CD4-positive, alpha-beta T cell treated with Interleukin-2 at 100 ng/mL for 4 hours (primary cell): ENCODE measurements at places on chromosomes 7 and 10.

GRCh38 chr10:133247681-133248333 is 10.2 kb downstream of the VENTX start:
- DNase-seq = no peak

DNA sequence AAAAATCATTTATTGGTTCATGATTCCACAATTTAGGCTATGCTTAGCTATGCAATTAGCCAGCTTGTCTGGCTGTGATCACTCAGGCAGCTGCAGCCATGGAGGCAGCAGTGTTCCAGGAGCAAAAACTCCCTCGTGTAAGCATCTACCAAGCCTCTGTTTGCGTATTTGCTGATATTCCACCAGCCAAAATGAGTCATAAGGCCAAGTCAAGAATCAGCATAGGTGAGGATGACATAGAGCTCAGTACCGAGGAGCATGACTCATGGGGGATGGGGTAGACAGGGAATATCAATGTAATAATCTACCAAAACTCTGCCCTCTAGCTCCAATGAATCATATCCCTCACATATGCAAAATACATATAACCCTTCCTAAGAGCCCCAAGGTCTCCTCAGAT is 63.3 kb downstream of the IMMP2L start:
- peak; percentile 2 for DNase-seq

DNA sequence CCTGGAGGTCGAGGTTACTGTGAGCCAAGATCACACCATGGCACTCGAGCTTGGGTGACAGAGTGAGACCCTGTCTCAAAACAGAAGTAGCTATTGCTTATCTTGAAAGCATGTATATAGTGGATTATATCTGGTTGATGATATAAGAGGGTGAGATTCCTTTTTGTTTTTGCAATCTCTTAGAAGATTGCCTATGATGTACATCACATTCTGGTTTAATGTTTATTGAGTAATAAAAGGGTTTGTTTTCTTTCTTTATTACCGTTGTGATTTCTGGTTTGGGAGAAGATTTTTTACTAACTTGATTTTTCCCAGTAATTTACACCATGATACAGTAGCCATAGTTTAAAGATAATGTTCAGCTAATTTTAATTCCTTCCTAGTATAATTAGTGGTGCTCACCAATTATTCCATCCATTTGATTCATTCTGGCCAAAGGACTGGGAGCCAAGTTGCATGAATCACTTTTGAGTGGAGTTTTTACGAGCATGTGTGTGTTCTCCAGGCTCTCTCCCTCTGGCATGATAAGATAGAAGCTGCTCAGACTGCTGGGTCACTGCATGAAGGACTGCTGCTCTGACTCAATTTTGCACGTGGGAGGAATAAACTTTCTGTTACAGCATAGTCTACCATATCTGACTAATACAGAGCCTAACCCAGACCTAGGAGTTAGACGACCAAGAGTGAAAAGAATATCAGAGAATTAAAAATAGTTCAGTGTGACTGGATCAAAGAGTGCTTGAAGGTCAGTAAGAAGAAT is 13.5 kb upstream of the TSPAN13 start:
- DNase-seq = no peak

DNA sequence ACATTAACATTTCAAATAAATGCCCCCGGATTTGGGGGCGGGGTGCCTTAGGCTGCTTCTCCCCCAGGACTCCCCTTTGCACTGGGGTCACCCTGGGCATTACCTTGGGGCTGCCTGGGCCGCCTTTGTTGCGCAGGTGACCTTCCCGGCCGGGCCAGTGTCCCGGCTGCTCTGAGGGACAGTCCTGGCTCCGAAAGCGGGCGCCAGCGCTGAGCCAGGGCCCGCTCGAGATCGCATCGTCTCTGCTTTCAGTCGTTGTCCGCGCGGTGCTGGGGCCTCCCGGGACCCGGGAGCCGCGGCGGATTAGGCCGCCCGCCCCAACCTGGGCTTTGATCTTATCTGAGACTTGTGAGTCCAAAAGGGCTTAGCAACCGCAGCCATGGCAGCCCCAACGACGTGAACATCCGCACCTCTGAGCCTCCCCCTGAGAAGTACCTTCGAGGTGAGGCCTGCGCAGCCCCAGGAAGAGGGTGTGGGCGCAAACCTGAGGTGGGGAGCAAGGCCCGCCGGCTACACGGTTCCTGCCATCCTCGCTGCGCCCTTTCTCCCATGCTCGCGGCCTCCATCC is 14.8 kb upstream of the WAPL start:
- peak; percentile 44 for DNase-seq

DNA sequence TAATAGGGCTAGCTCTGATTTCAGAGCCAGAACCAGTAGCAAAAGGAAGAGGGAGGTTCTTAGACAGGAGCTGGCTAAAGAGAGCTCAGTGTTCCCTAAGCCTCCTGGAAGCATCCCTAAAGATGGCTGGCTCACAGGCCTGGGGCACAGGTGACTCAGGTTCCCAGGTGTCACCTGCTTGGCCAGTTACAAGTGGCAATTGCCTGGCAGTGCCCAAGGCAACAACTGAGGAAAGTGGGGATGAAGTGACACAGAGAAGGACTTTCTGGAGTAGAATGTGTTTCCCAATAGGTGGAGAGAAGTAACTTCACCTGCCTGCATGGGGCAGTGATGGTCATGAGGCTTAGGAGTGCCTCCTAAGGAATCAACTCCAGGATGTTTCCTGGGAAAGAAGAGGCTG is 66.5 kb upstream of the EEPD1 start:
- DNase-seq = no peak

DNA sequence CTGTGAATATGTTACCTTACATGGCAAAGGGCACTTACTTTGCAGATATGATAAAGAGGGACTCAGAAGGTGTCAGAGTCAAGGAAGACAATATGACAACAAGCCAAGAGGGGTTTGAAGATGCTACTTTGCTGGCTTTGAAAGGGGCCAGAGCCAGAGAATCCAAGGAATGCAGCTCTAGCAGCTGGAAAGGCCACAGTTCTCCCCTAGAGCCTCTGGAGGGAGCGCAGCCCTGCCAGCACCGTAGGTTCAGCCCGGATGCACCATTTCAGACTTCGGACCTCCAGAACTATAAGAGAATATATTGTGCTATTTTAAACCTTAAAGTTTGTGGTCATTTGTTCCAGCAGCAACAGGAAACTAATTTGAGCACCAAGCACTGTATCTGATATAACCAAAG is 32.9 kb upstream of the WDR11 start:
- no peak for DNase-seq

- DNase-seq = no peak
These were observed 47.0 kb downstream of the PFKFB3 start for GRCh38 chr10:6249698-6250097.

DNA sequence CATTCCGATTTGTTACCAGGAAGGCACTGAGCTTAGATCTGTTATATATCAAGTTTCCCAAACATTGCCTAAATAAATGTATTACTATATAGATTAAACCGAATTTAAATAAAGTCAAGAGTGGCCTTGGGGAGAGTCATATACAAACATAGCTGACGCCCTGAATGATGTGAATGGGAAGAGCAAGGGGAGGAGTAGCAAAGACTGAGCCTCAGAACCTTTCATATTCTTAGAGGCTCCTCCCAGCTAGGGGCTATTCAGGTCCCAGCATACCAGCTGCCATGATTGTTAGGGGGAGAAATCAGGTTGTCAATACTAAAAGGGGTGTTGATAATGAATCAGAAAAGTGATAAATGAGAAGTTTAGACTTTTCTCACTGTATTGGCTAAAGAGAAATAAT is 64.7 kb upstream of the ITGB1 start:
- DNase-seq = no peak

- DNase-seq = no peak
These were observed 760 bp upstream of the KCTD7 start for GRCh38 chr7:66627881-66628360.

- no peak for DNase-seq
These were observed 124.9 kb downstream of the ANLN start for GRCh38 chr7:36514289-36515243.

DNA sequence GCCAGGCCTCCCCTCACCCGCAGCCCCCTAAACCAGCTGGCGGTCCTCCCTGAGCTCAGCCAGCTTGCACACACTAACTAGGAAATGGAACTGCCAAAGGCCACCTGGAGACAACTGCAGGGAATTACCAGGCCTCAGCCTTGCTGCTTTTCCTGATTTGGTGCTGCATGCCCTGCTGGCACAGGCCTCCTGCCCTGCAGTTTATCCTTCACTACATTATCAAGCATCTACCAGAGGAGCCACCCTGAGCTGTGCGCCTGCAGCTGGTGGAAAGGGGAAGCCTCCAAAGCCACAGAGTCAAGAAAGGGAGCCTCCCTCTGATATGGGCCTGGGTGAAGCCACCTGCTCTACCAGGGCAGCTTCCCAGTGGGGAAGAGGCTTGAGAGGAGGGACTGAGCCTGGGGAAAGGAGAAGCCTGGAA is 139.8 kb downstream of the GRID1 start:
- no peak for DNase-seq

- no peak for DNase-seq
These were observed 38.0 kb upstream of the TARP start for GRCh38 chr7:38311329-38311937.

DNA sequence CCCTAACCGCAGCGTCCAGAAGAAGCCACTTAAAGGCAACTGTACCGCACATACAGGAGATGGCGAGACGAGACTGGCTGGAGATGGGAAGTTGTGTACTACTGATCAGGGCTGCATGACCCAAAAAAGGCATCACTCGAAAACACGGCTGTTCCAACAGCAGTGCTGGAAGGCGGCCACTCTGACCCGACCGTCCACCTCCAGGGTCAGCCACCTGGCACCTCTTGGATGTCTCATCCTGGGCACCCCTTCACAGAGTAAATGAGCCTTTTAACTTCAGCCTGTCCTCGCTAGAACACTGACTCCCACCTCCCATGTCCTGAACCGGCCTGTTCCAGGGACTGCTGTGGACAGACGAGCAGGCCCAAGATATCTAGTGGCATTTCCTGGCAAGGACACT is 180.7 kb downstream of the DIP2C start:
- no peak for DNase-seq

GRCh38 chr10:86711513-86712316 is 43.4 kb downstream of the LDB3 start:
- DNase-seq = peak; percentile 43

DNA sequence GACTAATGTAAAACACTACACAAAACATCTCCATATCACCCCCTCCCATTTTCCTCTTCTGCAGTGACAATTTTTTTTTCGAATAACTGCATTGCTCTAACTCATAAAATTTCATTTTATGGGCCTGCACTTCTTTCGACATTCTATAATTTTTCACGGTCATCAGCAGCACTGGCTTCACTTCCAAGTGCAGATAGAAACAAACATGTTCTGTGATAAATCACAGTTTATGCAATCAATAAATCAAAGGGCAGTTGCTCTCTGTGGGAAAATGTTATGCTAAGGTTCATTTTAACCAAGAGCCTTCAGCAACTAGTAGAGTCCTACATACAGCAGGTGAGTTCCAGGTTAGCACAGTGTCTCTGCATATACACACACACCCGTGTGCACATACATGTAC is 100.1 kb downstream of the GPAM start:
- DNase-seq = no peak

GRCh38 chr7:100185726-100186125 is 8.0 kb downstream of the STAG3 start:
- DNase-seq = no peak

DNA sequence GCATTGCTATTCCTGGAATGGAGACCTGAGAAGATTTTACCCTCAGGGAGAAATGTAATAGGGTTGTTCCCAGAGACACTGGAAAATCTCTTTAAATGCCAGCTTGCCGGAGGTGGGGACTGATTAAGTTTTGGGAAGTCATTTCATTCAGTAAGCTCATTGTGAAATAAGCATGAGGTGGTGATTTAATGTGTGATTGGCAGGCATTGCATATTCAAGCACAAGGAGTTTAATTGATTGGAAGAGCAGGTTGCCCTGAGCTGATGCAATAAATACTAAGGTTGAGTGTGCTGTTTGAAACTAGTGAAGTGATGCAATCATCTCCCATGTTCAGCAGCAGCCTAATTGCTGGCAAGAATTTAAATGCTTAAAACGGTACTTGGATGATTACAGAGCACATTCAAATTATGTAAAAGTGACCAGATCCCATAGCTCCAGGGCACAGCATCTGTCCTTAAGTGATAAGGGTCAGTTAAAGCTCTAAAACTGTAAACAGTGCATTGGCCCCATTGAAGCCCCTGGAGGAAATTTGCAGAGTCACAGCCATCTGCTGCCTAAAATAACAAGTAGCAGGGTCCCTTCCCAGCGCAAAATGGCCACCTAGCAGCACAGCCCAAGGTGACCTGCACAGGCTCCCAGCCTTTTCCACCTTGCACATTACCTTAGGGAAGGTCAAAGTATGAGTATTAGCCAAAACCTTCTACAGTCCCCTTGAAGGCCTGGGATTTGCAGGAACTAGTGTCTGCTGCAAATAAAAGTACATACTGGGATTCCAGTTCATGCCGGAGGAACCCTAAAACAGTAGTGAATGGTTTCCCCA is 92.1 kb downstream of the CCDC71L start:
- DNase-seq = no peak

DNA sequence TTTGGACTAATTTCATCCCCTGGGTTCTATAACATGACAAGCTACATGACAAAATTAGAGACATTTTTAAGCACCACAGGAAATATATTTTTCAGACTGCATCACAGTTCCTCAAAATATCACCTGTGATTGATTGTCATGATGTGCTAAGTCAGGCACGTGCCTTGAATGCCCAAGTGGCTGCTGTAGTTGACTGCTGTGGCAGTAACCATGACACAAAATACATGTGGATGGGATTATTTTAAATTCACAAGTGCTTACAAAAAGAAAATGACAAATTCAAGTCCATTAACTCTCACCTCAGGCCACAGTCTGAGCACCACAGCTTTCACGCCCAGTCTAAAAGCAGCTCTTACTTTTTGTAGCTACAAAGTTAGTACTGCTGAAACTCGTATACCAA is 45.5 kb downstream of the TNPO3 start:
- DNase-seq = no peak

GRCh38 chr7:38905056-38905759 is 3.8 kb downstream of the VPS41 start:
- DNase-seq = no peak

DNA sequence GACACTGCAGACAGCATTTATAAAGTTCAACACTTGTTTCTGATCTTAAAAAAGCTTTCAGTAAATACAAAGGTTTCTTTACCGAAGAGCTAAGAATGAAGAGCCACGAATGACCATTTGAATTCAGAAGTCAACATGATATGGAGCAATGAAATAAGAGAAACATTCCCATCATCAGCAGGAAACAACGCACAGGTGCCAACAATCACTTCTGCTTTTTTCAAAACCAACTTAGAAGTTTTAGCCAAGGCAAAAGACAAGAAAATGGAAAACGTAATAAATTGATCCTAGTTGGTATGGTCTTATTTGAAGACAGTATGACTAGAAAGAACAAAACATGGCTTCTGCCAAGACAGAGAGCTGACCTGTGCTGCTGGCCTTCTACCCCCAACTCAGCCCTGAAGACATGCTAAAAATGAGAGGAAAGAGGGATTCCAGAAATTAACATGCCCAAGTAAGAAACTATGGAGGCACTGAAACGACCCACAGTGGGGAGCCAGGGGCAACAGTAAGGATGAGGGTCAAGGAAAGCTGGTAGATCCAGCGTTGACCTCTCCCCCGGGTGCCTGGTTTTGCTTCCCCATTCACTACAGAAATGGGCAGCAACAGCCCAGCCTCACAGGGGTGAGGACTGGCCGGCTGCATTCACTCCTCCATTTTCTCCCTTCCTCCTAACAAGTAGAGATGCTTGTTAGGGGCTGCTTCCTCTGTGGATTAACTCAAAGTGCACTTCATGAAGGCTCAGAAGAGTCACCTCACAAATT is 30.1 kb downstream of the VPS41 start:
- no peak for DNase-seq
